ENCODE measurements at places on chromosomes 2 and 18. TPM values are rescaled to one million over a fixed set of nuclear protein-coding genes. Genes with fewer than 3 reads are reported as not detected.

GRCh38 chr18:35782926-35783325, 189.6 kb upstream of the RMP24 start:
- DNase-seq: no peak

GRCh38 chr2:30280596-30281434, 49.5 kb downstream of the LBH start:
- no peak for DNase-seq

PIGN gene
- 20.5 TPM for polyA plus RNA-seq

DNA sequence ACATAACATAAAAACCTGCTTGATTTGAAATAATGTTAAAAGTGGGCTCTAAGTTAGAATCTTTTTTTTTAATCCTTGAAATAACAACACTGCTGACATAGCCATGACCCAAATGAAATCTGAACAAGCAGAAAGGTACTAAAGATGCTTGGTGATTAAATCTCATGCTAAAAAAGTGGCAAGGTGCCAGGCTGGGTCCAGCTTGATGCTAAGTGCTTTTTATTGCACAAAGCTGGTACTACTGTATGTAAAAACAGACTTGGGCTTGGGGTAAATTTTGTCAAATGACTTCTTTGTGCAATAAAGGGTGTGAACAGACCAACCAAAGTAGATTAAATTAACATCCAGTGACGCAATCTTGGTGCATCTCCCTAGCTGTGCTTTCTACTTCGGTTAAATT, 13.4 kb downstream of the BCL11A start:
- DNase-seq: no peak

DNA sequence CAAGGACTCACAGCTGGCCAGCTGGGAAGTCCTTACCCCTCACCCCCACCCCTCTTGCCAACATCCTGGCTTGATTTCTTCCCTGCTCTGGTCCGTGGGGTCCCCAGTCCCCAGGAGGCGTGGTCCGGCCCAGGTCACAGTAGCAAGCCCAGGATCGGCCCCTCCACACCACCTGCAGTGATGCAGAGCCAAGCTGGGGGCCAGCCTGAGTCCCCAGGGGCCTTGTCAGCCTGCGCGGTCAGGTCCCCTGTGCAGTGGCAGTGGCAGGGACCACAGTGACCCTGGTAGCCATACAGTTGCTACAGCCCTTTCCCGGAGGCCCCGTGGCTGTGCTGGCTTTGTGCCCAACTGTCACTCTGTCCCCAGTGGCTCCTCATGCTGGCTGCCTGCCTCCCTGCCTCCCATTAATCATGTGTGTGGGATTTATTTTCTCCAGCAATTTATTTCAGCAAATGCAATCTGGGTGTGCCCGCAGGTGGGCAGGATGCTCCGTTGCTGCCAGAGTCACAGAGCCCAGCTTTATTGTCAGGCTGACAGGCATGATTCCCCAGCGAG, 8.8 kb upstream of the PRSS56 start:
- DNase-seq: no peak

- DNase-seq: no peak
Measured at GRCh38 chr2:64526034-64526433, 1.9 kb downstream of the AFTPH start.

- DNase-seq: no peak
Measured at GRCh38 chr2:208245746-208246145, 9.1 kb downstream of the IDH1 start.

DNA sequence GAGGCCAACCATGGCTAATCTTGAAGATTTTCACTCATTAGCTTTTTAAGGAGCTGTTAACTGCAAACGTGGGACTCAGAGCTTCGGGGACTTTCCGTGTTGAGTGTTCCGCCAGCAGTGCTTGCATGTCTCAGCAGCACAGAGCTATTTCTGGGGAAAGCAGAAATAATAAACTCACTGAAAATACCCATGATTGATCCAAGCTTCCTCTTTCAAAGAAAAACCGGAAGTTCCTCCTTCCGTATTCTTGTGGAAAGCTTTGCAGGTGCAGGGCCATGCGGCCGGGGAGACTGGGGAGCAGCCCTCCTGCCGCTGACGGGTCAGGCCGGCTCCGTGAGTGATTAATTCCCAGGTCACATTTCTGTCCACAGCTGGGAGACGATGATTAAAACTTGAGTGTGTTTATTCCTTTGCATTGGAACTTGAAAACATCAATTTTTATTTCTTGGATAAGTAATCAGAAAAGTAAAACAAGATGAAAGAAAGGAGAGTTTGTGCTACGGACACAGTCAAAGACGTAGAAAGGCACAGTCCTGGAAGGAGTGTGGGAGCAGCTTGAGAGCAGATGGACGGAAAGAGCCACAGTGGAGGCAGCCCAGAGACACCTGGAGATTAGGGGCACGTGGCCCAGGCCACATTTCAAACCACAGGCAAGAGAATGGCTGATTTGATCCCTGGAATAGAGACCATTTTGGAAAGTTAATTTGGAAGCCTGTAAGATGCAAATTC, 54.2 kb upstream of the CTDP1 start:
- no peak for DNase-seq

PCARE gene
- polyA plus RNA-seq: 0.01 TPM

GRCh38 chr2:180184506-180184905, 177.4 kb upstream of the CWC22 start:
- no peak for DNase-seq

IMP4 gene
- 49.4 TPM for polyA plus RNA-seq

DNA sequence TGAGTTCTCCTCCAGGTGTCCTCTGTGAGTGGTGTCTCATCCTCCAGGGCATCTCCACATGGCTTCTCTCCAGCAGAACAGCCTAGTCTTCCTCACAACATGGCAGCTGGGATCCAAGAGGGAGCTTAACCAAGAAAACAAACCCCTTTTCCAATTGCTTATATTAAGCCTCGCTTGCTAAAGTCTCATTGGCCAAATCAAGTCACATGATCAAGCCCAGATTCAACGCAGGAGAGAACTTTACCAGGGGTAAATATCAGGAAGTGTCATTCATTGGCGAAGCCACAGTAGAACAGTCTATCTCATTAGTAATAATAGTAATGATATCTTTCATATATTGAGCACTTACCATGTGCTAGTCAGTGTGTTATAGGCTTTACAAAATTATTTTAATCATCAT, 53.1 kb downstream of the CDC42EP3 start:
- DNase-seq: no peak

SIX3 gene
- polyA plus RNA-seq: not detected

DNA sequence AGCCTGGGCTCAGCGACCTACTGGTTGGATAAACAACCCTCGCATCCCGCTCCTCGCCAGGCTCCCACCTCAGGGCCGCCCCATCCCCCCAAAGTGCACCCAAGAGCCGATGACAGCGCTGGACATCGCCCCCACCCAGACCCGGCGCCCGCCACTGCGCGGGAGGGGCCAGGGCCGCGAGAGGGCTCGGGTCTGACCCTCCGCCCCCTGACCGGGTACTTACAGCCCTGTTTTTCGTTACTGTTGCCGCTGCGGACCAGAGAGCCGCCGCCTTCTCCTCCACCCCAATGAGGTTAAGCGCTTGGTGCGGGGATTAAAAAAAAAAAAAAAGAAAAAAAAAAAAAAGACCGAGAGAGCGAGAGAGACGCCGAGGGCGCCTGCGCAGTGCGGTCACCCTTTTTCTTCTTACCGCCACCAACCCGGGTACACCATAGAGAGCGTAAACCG, at the start of gene CLASP1:
Gene CLASP1, minus strand, starts transcription at position 314 of the 447 bp plus-strand sequence. CDS start 43,567 bp downstream, outside the sequence.
- no peak for DNase-seq

DNA sequence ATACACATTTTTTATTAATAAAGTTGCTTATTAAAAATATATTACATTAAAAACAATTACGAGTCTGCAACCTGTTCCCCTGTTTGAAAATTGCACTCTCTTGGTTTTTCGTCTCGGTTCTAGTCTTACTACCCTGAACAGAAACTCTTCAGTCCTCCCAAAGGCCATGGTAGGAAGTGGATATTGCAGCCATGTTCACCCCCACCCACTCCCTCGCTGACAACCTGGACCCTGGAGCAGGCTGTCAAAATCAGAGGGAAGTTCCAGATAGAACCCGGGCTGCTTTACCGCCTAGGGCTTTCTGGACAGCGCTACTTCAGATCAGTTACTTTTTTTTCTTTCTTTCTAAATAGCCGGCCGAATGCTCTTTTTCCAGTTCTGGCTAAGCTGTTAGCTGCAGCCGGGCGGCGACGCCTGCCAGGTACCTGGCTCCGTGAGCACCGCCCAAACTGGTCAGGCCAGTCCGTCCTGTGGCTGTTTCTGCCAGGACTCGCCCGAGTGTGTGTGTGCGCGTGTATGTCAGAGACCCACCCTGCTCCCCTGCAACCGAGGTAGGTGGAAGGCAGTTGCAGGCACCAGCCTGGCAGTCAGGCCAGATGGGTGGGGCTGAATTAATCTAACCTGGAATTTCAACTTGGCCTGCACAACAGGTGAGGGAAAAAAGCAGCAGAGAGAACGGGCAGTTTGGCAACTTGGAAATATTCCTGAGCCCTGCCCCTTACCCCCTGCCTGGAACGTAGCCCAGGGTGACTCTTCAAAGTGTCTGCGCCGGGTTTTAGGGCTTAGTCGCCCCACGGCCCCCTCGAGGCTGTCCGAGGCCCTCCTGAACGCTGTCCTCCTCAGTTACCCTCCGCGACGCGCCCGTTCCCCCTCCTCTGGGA, 1.1 kb upstream of the TET3 start:
- peak; percentile 95 for DNase-seq

TNFAIP6 gene
- 2.9 TPM for polyA plus RNA-seq

DNA sequence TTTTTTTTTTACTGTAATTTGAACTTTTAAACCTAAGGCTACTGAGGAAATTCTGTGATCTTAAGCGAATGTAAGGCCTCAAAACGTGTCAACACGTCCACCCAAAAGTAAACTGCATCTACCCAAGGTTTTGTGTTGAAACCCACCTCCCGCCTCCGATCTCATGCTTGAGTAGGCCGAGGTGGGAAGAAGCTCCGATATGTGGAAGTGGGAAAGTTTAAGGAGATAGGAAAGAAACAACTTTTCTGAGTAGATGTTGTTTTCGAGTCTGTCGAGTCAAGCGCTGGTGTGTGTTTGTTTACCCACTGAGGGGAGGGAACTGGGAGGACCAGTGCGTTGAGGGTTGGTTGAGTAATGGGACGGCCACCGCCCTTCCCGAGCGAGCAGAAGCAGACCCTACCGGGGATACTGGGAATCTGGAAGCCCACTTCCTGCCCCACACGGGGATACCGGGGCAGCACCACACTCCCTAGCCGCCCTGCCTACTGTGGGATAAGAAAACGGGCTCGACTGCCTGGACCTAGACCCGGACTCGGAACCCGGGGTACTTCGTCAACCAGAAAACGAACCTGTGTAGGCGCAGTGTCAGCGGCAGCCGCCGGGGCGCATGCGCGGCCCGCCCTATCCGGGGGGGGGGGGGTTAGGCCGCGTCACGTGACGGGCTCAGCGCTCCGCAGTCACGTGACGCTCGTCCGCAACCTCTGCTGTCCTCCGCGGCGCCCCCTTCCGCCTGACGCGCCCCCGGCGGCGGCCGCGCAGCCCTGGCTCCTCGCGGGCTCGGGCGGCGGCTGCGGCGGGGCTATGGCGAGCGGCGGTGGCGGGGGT, at the start of gene RETREG2:
Gene RETREG2, plus strand, starts transcription at position 724 of the 825 bp plus-strand sequence. Its CDS starts 78 bp downstream, at position 802.
- DNase-seq: peak; percentile 94

DNA sequence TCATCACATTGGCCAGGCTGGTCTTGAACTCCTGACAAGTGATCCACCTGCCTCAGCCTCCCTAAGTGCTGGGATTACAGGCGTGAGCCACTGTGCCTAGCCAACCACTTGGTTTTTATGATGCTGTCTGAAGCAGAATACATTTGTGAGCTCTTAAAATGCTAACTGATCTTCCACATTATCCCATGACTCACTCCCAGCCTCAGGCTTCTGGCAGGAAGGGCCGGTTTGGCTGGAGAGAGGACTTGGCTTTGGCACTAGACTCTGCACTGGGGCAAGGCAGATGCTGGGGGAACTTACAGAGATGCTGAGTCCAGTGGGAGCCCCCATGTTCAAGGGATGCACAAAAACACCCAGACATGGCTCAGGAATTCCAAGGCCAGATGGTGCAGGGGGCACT, 40.5 kb upstream of the SH3BP4 start:
- DNase-seq: no peak

TRABD2A gene
- 18.0 TPM for polyA plus RNA-seq

GPR148 gene
- 0.37 TPM for polyA plus RNA-seq

CD207 gene
- 1.9 TPM for polyA plus RNA-seq

DNA sequence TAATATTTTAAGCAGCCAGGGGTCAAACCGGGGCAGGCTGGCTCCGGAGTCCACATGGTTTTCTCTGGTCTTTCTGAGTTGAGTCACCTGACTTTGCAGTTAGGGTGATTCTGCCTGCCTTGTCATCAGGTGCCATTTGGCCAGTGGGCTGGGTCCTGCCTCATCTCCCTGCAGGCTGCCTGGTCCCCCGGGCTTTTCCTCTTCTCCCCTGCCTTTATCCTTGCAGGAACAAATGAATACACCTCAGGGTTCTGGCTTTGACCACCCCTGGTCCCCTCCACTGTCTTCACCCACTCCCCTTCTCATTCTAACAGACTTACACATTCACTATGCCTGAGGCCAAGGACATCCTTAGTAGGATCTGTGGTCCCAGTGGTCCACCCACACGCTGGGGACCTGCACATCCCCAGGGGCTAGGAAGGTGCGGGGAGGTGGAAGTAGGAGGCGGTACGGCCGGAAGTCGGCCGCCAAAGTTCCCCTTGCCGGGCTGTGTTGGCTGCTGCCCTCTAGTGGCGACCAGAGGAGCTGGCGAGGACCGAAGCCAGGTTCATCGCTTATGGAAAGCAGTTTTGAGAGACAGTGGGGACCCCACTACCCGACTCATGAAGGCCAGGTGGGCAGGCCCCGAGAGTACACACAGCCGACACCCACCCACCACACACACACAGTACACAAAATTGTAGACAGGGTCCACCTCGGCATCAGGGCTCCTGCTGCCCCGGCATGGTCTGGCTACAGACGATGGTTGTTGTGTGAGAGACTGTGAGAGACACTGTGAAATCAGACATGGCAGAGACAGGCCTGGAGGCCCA, 6.3 kb upstream of the TEX261 start:
- DNase-seq: peak; percentile 65

DNA sequence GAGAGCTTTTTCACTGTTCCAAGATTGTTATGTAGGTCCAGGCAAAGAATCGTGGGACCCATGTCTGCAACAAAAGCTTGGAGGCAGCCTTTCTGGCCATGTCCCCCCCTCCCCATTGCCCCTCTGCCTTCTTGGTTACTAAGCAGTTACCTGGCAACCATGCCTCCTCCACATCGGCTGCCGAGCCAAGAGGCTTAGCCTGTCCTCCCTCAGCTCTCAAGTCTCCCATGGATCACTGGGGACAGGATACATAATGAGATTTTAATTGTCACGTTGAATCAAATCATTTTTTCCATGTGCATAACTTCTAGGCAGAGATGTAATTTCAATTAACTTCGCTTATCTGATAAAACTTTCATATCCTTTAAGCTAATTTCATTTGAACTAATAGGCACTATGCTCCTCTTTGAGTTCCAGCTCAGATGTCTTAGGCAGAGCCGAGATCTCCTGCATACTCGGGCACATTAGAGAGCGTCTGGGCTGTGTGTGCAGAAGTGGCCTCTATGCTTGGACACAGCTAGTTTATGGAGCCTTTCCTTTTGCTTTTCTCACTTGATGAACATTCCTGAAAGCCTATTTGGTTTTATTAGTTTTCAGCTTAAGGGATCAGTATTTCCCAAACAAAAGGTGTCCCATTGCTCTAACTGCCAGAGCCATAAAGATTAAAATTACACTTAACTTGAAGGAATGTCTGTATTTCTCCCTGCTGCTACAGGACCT, 80.7 kb downstream of the LYPD1 start:
- no peak for DNase-seq

GRCh38 chr2:148455791-148456190, 188.8 kb upstream of the EPC2 start:
- DNase-seq: no peak
